NCI-H226 (cell line): ENCODE measurements at places on chromosomes 13 and 19.

- no peak for DNase-seq
These were observed 777.9 kb downstream of the DACH1 start for GRCh38 chr13:71089056-71089455.

DNA sequence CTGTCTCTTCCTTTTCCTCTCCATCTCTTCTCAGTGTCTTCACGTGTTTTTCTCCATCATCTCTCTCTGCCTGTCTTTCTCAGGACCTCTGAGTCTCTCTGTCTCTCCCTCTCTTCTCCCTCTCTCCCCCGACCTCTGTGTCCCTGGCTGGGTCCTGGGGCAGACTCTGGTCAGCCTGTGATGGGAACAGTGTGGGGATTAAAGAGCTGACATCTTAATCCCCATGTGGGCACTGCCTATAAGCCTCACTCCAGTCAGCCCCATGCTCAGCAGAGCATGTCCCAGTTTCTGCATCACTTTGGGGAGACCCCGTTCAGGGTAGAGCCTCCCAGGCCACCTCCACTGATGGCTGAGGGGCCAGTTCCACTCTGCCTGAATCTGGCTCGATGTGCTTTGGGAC lies 16.2 kb downstream of the EGLN2 start:
- DNase-seq, result no peak

GRCh38 chr19:46529622-46530451 lies 34.2 kb upstream of the PNMA8B start:
- DNase-seq, result peak; percentile 44

- DNase-seq, result no peak
These were observed 6.6 kb upstream of the DAPK3 start for GRCh38 chr19:3977242-3978143.

DNA sequence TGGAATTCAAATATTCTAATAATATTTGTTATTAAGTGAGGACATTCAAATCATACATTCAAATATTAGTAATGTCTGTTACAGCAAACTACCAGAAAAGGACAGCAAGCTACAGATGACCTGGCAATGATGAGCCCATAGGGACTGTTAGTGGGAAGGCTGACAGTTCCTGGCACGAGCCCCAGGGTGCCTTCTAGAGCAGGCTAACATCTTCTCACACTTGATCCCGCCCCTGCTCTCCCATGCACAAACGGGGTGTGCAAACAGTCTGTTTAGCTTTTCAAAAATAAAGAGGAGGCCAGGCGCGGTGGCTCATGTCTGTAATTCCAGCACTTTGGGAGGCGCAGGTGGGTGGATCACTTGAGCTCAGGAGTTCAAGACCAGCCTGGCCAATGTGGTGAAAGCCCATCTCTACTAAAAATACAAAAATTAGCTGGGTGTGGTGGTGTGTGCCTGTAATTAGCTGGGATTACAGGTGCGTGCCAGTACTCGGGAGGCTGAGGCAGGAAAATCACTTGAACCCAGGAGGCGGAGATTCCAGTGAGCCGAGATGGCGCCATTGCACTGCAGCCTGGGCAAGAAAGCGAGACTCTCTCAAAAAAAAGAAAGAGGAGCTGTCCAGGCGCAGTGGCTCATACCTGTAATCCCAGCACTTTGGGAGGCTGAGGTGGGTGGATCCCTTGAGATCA lies 9.6 kb upstream of the GARRE1 start:
- DNase-seq, result no peak

DNA sequence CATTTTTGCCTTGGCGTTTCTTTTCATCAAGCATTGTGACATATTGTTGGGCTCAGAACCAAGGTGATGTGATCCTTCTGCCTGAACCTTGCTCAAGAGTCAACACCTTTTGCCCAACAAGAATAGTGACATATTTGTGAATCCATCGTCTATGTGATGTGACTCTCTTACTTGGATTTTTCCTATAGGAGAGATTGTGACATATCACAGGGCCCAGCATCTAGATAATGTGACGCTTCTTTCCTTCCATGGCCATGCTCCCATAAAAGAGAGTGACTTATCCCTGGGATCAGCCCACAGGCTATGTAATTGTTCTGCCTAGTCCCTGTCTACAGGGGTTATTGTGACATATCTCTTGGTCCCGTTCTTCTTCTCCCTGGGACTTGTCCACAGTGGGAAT lies 8.5 kb upstream of the ZNF429 start:
- DNase-seq, result no peak

- DNase-seq, result no peak
These were observed 113.7 kb upstream of the SGCG start for GRCh38 chr13:23067129-23067528.

DNA sequence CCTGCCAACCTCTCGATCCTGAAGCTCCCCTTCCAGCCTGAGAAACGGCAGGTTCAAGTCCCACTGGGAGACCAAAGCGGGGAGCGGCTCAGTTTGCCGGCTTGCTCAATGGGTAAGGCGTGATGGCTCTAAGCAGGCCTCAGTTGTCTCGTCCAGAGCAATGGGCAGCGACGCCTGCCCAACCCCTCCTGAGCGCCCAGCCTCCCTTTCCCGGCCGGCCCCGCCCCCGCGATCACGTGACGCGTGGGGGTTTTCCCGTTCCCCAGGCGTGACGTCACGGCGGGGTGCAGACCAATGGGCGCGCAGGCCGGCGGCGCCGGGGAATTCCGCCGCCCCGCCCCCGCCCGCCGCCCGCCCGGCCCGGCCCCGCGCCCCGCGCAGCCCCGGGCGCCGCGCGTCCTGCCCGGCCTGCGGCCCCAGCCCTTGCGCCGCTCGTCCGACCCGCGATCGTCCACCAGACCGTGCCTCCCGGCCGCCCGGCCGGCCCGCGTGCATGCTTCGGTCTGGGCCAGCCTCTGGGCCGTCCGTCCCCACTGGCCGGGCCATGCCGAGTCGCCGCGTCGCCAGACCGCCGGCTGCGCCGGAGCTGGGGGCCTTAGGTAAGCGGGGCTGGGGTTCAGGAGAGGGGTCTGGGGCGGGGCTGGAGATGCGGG lies at the start of gene RELB:
Gene RELB, plus strand, starts transcription at position 378 of the 653 bp plus-strand sequence. Its CDS starts 116 bp downstream, at position 494.
- DNase-seq, result peak; percentile 80

- no peak for DNase-seq
These were observed 14.1 kb downstream of the PLPP2 start for GRCh38 chr19:277131-277530.

GRCh38 chr19:42270346-42271044 lies 1.4 kb downstream of the CIC start:
- peak; percentile 82 for DNase-seq

- DNase-seq, result no peak
These were observed 8.1 kb upstream of the SIN3B start for GRCh38 chr19:16821081-16821480.

- no peak for DNase-seq
These were observed 399.0 kb upstream of the KLF12 start for GRCh38 chr13:74533226-74533625.

DNA sequence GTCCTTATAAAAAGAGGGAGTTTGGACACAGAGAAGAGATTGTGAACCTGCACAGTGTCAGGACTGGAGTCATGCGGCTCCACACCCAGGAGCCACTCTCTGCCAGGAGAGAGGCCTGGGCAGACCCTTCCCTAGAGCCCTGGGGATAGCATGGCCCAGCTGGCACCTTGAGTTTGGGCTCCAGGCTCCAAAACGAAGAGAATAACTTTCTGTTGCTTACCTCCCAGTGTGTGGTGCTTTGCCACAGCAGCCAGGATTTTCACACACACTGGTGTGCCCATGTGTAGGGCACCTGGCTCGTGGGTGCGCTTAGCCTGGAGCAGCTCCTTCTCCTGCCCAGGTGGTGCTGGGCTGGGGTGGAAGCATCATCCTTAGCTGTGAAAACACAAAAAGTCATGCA lies 344.3 kb downstream of the TEX29 start:
- no peak for DNase-seq

DNA sequence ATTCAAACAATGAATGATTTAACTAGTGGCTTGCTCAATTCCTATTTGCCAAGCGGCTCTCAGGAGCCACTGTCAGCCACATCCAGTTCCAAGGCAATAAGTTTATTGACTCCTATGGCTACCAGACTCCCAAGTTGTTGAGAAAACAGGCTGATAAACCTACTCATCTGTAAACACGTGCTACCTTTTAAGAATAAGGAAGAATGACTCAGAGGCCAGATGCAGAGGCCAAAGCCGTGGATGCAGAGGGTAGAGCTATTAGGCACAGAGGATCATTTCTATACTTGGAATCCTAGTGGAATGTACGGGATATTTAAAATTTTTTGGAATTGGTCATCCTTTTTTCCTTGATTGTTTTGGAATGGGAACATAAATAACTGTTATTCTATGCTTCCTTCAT lies 1921.1 kb downstream of the OLFM4 start:
- no peak for DNase-seq

DNA sequence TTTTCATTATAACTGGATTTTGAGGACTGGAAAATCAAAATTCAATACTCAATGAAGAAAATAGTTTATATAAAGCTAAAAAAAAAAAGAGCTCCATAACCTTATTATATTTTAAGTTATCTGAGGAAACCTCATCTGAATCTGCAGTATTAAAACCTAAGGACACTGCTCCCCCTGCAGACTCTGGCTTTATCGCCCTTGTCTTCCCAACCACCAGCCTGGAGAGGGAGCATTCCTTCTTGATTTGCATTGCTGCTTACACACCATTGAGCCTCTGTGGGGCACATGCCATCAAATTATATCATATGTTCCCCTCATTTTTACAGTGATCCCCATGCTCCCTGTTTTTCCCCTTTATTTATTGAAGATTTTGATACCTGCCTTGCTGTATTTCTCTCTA lies 871.4 kb upstream of the GPC6 start:
- peak; percentile 58 for DNase-seq

GRCh38 chr13:20195801-20196200 lies 3.1 kb upstream of the GJB2 start:
- no peak for DNase-seq

GRCh38 chr13:50396001-50396400 lies 380.8 kb downstream of the KCNRG start:
- DNase-seq, result no peak

GRCh38 chr19:18672044-18672451 lies 11.4 kb upstream of the CRTC1 start:
- DNase-seq, result no peak

DNA sequence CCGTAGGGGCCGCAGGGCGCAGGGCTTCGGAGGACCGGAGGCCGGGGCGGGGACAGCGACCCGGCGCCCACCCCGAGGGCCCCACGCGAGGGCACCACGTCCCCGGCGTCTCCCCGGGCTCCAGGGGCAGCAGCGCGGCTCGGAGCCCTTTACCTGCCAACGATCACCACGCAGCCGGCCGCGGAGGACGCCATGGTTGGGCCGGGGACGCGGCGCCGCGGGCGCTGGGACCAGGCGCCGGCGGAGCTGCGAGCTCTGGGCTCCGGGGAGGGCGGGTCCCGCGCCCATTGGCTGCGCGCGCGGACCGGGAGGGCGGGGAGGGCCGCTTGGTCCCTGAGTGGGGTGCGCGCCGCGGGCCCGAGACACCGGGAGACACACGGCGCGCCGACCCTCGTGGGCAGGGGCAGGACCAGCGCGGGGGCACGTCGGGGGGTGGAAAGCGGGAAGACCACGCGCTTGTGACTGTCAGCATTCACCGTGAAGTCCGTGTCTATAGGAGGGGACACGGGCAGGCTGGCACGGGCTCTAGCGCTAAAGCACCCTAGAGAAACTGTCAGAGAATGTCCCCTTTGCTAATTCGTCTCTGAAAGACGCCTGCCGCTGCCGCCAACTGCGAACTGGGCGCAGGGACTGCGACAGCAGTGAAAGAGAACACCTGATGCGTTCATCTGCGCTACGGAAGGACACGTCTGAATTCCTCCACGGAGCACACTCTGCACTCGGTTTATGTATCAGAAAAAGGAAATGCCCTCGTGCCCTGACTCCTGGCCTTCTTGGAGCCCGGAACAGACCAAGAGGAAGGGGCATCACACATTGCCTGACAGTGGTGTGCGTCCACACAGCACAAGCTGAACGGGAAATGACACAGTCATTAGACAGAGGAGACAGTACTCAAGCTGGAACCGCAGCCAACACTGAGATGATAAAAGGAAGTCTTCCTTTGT lies at the start of gene CRYL1:
Gene CRYL1, minus strand, starts transcription at position 257 of the 944 bp plus-strand sequence. Its CDS starts 63 bp downstream, at position 194.
- peak; percentile 29 for DNase-seq

- no peak for DNase-seq
These were observed 370.3 kb downstream of the ZNF536 start for GRCh38 chr19:30742406-30742938.

DNA sequence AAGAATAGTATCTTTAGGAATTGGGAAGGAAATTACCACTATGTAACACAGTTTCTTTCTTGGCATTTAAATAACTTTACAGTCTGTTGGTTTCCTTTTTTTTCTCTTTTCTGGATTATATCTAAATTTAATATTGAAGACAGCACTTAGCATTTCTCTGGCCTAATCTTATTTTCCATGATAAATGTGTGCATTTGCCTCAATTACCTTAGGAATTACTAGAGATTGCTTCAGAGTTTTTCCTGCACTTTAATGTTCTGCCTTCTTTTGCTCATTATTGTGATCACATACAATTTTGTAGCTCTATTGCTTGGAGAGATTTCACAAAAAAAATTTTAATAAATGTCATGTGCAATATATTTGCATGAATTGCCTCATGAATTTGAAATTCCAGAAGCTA lies 25.1 kb downstream of the DCT start:
- DNase-seq, result no peak

- peak; percentile 84 for DNase-seq
These were observed 42.8 kb downstream of the GAS6 start for GRCh38 chr13:113820813-113821651.

DNA sequence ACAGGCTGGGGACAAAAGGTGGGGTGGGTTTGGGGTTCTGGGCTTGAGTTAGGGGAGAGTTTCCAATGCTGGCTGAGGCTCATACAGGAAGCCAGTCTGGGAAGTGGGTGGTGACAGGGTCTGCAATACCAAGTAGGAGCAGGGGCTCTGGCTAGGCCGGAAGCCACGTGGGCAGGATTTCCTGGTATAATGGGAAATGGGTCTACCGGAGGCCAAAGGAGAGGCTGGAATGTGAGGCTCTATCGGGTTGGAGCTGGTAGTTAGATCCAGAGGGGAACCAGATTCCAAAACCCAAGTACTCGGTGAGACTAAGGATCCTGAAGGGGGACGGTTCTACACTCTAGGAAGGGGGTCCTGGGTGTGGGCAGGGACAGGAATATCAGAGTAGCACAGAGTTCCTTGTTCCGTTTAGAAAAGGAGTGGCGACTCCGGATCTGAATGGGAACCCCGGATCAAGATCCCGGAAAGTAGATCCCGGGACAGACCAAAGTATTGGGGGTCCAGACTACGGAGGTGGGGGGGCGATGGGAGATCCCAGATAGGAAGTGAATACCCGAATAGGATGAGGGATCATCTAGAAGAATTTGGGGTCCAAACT lies 802 bp downstream of the CDC37 start:
- no peak for DNase-seq

GRCh38 chr13:37136187-37136586 lies 30.7 kb upstream of the CSNK1A1L start:
- no peak for DNase-seq
